DMS 273 treated with DMSO at 0.1 percent for 48 hours (cell line): ENCODE measurements at places on chromosomes 11 and 22.

DNA sequence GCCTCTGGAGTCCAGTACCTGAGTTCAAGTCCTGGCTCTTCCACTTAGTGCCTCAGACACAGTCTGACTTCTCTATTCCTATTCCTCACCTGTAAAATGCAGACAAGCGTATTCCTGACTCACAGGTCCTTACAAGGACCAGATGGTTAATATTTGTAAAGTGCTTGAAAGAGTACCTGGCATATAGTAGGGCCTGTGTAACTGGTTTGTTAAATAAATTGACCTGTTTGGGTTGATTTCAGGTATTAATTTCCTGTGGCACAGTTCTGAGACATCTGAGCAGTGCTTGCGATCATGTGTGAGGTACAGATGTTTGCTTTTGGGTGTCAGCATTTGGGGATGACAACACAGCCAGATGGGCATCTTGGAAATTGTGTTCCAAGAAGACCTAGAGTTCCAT is 127.5 kb downstream of the APIP start:
- DNase-seq, result no peak

DNA sequence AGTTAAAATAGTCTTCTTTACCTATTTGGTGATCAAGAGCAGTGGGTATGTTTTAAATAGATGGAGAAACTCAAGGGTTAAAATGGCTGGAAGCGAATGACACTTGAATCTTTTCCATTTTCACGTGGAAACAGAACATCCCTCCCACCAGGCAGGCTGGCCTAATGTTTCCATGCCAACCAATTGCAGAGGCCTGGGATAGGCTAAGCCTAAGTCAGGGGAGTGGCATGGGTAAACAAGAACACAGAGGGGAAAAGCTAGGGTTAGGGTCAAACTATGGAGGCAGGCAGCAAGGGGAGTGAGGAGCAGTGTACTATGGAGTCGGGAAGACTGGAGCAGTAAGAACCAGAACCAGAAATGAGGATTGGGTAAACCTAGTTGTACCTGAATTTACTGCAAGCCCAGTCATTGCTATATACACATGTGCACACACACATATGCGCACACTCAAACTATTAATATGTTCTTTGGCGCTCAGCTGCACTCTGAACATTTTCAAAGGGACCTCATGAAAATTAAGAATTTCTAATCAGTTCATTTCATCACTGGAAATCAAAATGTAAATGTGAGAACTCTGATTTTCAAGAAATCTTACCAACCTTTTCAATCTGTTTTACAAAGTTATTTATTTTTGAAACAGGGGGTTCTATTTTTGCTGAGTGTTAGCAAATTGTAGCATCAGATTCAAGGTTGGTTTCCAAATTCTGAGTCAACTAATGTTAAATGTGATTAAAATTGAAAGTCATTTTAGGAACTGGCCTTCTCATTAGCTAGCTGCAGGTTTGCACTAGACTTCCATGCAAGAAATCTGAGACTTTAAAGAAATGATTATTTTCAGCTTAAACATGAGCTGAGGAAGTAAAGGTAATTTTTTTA is 327.0 kb upstream of the CCDC90B start:
- DNase-seq, result no peak

DNA sequence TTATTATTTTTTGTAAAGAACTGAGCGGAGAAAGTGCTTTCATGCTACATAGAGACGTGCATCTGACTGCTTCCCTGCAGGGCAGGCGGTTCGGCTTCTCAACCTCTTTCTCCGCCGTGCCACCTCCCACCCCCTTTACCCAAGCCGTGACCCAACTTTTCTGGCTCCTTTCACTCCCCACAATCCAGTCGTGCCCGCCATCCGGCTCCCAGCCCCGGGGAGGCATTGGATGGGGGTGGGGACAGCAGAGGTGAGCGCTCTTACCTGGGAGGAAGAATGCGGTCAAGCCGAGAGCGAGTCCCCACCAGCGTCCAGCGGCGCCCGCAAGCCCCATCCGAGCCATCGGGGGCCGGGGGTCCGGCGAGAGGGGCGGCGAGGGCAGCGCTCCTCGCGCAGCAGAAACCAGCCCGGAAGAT is 781 bp downstream of the NECTIN1 start:
- no peak for DNase-seq

GRCh38 chr11:68026391-68027105 is 3.9 kb upstream of the NDUFS8 start:
- DNase-seq, result no peak

GRCh38 chr11:32932196-32932595 is 39.6 kb downstream of the QSER1 start:
- no peak for DNase-seq

- DNase-seq, result no peak
These were observed 252.7 kb downstream of the TMEM135 start for GRCh38 chr11:87290304-87290922.

DNA sequence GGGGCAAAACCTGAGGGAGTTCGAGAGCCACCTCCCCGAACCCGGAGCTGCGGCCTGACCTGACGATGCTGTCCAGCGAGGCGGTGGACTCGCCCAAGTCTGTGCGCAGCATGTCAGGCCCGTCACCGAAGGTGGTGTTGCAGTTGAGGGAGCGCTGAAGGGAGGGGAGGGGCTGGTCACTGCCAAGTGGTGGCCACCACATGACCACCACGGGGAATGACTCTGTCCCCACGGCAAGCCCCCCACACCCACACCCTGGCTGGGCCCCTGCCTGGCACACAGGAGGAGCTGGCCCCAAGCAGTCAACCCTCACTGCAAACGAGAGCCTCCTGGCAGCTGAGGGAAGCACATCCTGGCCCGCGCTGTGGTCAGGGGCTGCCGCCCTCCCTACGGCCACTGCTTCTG is 30.8 kb downstream of the TRMU start:
- no peak for DNase-seq
